ENCODE measurements at places on chromosomes 3 and 15. TPM values are rescaled to one million over a fixed set of nuclear protein-coding genes. Genes with fewer than 3 reads are reported as not detected.

DNA sequence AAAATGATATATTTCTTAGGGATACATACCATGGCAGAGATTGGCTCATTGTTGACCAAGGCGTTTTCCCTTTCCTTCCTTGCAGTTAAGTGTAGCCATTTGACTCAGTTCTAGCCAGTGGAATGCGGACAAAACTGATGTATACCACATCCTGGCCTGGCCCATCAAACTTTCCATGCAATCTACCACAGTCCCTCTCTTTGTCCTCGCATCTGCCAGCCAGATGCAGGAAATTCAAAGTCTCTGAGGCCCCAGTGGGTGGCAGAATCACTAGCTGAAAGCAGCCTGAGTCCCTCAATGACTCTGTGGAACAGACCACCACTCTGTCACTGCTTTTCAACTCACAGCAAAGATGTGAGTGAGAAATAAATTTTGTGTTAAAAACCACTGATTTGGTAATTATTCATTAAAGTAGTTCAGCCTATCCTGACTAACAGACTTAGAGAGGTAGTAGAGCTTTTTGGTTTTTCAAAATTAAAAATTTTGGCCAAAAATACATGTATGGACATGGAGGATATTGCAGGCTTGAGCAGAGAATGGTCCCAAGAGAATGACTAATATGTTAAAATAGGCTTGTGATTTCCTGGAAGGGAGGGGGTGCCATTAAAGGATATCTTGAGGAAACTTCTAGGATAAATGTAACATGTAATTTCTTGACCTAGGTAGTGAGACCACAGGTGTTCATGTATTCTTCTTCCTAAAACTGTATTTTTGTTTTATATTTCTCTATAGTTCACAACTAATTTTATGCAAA, 10.9 kb downstream of the LRRFIP2 start:
- DNase-seq, result no peak

SYNPR gene
- 0.25 TPM for polyA plus RNA-seq

DNA sequence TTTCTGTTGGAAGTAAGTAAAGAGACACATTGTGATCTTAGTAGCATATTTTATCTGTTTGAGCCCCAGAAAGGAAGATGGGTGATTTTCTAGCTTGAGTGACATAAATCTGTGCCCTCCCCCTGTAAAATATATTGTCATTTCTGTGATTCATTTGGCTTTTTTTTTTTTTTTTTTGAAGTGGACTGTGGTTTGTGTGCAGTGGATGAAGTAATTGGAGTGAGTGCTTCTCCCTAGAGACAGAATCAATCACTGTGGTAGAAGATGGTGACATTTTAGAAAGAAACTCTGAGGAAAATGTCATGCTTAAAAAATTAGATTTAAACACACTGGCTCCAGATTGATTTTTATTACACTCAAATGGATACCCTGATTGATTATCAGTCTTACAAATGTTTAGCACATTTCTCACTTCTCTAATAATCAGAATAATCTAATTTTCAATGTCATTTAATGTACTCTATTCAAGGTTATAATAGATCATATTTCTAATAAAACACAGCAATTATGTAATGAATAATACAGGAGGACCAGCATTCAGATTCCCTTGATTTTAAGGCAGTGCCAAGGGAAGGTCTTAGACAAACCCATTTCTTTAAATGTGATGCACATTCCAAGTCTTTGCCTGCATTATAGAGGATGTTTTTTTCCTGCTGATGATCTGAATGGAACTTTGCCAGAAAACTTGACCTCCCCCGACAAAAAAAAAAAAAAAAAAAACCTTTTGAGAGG, 116.6 kb downstream of the TOP2B start:
- no peak for DNase-seq

GRCh38 chr3:161014843-161015749, 90.1 kb downstream of the B3GALNT1 start:
- DNase-seq, result no peak

GOLGA6B gene
- polyA plus RNA-seq, result 1.6 TPM

TMC3 gene
- polyA plus RNA-seq, result 0.13 TPM

SNRPN gene
- polyA plus RNA-seq, result 215 TPM

DNA sequence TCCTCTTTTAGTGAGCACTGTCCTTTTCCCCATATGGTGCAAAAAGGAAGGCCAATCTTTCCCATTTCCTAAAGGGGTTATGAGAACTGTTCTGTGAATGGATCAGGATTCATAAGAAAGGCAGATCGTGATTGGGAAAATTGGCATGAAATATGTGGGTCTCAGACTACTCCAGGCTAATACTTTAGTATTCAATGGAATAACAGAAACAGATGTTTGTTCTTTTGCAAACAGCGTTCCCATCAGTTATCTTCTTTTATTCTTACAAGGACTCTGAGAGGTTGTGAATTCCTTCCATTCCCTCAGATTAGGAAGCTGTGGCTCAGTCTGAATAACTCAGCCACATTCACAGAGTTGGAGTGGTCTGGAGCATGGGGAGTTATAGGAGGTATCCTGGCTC, 51.3 kb upstream of the MTMR10 start:
- DNase-seq, result no peak

- no peak for DNase-seq
These were observed 119.4 kb downstream of the GADL1 start for GRCh38 chr3:30775040-30775439.

SSUH2 gene
- 1.9 TPM for polyA plus RNA-seq

LINGO1 gene
- polyA plus RNA-seq, result 14.5 TPM

MLF1 gene
- 54.8 TPM for polyA plus RNA-seq

GRCh38 chr3:172154768-172155664, 115.6 kb downstream of the FNDC3B start:
- no peak for DNase-seq

SENP8 gene
- polyA plus RNA-seq, result 5.7 TPM

NANOGP8 gene
- polyA plus RNA-seq, result 0.48 TPM

DNA sequence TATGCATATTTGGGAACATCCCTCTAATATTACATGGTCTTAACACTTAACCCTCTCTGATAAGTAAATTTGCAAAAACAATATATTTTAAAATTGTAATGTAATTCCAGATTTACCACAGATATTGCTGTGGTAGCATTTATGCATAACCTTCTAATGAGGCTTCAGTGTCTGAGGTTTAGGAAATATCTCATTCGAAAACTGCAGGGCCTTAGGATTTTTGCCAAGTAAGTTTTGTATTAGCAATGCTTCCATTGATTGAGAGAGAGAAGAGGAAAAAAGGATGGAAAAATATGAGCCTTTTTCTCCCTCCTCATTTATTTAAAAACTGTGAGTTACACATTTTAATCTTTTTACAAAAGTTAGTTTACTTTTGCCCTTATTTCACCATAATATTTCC, 294.6 kb downstream of the EPHA3 start:
- DNase-seq, result no peak

APPL1 gene
- polyA plus RNA-seq, result 47.9 TPM

GRCh38 chr15:96699871-96700401, 369.4 kb downstream of the NR2F2 start:
- DNase-seq, result no peak

CAMK1 gene
- 23.1 TPM for polyA plus RNA-seq

- DNase-seq, result no peak
These were observed 8.7 kb downstream of the RAB7A start for GRCh38 chr3:128734523-128735189.

LRRK1 gene
- 2.0 TPM for polyA plus RNA-seq

DNA sequence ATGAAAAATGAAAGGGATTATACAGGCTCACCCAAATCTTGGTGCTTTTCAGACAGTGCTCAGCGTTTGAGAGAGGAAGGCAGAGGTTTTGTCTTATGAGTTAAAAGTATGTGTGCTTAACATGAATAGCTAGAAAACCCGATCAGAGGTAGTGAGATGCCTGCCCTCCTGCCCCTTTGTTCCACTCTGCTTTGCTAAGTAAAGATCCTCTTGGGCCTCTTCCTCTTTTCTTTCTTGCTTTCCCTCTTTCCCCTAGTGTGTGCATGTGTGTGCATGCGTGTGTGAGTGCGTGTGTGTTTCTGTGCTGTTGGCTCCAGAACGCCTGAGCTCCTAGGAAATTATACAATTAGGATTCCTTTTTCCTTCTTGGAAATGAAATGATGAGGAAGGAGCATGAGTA, 261.3 kb upstream of the NR2E3 start:
- no peak for DNase-seq

HYAL1 gene
- polyA plus RNA-seq, result 2.7 TPM

DNA sequence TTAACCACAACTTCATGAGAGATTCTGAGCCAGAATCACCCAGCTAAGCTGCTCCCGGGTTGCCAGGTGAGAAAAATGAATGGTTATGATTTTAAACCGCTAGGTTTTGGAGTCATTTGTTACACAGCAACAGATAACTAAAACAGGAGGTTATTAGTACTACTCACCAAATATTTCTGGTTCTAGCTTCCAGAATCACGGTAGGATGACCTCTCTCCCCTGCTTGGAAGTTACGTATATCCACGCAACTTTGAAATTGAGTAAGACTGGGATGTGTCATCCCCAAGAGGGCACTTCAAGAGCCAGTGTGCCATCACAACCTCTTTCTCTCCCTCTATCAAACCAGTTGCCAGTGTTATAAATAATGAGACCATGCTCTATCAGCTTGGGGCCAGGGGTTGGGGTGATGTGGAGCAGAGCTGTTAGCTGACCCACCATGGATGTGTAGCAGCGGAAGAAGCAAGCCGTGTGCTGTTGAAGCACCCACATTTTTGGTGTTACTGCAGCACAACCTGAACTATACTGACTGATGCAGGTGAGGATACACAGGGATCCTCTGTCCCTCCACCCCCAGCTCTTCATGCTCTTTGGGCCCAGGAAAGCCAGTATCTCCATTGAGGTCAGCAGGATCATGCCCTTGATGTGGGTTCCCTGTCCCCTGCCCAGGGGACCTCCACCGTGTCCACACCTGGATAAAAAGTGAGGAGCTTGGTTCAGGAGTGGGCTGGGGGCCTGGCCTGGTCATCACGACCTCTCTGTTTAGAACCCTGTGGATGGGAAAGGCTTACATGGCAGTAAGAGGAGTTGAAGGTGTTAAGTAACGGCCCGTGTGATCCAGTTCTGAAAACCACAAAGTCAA, 19.4 kb upstream of the ALDH1A3 start:
- DNase-seq, result no peak

GRCh38 chr3:155232605-155233004, 60.9 kb downstream of the STRIT1 start:
- no peak for DNase-seq

DNA sequence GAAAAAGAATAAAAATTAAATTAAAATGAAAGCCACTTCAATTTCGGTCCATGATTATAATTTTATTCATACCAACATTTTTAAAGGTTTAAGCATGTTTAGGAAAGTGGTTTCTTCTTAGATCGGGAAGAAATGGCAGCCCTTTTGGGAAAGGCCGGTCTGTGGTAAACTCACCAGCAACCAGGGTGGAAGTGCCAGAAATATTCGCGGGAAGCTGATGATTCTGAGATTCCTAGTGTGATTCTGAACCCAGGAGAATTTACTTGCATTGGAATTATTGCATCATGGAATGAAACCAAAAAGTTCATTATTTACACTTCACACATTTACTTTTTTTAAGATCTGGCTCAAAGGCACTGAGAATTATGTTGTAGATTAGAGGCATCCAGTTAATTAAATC, 97.2 kb upstream of the CCNL1 start:
- DNase-seq, result no peak

NKTR gene
- polyA plus RNA-seq, result 268 TPM

- no peak for DNase-seq
These were observed 278.1 kb downstream of the ZPLD1 start for GRCh38 chr3:102712896-102713295.

SEMA5B gene
- polyA plus RNA-seq, result 9.4 TPM

- DNase-seq, result no peak
These were observed 91.4 kb upstream of the PRTG start for GRCh38 chr15:55834331-55834730.

DNA sequence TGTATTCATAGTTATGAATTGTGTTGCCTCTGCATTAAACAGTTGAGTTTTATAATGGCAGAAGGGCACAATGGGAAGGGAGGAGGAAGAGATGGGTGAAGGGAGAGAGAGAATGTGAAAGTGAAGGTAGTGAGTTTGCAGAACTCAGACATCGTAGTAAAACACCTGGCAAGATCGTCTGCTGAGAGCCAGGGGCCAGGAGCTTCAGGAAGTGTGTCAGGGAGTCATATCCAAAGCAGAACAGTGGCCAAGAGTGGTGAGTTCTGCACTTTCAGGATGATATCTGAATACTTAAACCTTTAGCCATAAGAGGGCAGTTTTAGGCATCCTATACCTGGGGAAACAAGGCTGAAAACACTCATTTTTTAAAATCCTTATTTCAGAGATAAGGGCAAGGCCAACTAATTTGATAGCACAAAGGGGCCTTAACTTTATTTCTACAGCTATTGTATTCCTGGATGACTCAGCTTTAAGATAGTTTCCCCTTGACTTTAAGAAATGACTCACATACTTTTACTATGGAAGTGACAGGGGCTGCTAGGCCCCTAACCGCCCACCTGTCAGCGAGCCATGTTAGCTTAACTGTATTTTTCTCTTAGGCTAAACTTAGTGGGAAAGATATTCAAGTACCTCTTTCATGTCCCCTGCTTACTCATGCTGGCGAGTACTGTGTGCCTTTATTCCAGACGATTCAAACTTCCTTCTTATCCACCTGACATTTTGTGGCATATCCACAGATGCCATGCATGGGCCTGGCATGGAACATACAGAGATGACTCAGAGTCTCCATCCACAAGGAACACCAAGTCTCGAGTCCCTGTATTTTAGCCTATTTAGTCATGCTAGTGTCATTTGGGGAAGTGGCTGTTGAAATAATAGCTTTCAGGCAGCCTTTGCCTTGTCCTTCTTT, 53.9 kb downstream of the RLBP1 start:
- DNase-seq, result no peak

GRCh38 chr3:179156775-179157174, 8.6 kb downstream of the PIK3CA start:
- no peak for DNase-seq

DNA sequence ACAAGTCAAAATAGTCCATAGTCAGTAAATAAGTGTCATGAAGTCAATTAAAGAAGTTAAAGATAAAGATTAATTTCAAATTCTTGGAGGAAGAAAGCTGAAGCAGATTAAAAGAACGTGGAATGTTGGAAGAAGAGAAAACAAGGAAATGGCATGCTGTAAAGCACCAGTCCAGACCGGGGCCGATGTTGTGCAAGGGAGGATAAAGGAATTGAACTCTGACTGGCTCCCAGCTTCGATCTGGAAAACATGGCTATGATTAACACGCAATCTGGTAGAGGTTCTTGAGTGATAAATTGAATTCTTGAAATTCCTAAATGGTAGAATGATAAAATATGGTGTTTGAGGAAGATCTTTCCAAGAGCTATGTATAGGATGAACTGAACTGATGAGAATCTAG, 194.4 kb downstream of the MEIS2 start:
- DNase-seq, result no peak

All from right lung (tissue), 10 donors.